ENCODE measurements at places on chromosomes 12 and 14. TPM values are rescaled to one million over a fixed set of nuclear protein-coding genes. Genes with fewer than 3 reads are reported as not detected.

The NXPH4 gene
- total RNA-seq, result 0.25 TPM

The CLEC7A gene
- not detected for total RNA-seq

DNA sequence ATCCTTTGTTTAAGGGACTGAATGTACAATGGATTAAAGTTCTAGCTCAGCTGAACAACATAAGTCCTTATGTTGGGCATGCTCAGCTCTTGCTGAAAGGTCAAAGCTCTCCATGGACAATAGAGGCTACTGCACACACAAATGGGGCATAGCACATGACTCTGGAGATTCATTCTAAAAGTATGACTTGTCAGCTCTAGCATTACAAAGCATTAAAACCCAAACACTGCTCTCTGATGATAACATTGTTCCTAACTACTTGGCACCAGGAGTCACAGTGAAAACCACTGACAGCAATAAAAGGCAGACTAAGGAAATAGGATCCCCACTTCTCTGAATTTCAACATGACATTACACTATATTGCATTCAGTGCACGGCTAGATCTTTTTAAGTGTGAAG is 21.9 kb upstream of the FSCB start:
- no peak for DNase-seq

GRCh38 chr12:94753036-94753679 is 102.8 kb upstream of the TMCC3 start:
- no peak for DNase-seq

GRCh38 chr12:14611640-14612203 is 44.0 kb upstream of the PLBD1 start:
- no peak for DNase-seq

DNA sequence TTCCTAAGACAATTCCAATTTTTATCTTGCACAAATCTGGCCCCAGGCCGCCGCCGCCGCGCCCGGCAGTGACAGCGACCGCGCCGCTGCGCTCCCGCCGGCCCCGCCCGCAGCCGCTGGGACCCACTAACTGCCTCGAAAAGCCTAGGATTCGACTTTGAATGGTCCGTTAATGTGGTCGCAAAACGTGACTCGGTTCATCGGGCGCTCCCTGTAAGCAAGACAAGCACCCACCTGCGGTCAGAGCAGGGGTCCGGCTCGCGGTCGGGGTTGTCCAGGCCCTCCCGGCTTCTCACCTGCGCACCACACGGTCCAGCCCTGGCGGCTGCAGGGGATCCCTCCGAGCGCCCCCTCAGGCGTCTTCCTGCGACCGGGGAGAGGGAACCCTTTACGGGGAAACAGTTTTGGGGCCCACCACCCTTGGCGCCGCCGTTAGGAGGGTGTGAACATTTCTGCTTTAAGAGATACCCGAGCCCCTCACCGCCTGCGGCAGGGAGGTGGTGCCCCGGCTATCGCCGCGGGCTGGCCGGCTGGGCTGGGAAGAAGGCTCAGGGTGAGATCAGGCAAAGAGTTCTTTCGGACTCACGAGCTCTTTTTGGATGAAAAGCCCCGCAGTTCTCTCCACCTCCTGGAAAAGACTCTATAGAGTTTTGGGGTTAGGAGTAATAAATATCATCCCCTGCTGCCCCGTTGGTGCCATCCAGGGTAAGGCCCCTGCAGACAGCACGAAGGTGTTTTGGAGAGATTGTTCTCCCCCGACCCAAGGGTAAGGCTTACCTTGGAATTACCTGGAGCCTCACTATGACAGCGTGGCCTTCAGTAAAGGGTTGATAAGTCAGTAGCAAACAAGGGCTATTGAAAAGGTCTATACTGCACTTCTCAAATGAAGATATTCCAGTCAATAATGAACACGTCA is 13.6 kb upstream of the FOXJ2 start:
- no peak for DNase-seq

- no peak for DNase-seq
These were observed 37.8 kb upstream of the ATF7IP start for GRCh38 chr12:14327711-14328110.

Data from activated naive CD4-positive, alpha-beta T cell treated with anti-CD3 and anti-CD28 coated beads for 36 hours (primary cell).